ENCODE measurements at places on chromosomes 2 and 18.

GRCh38 chr18:22828171-22828570 lies 105.0 kb upstream of the RBBP8 start:
- no peak for DNase-seq
- no peaks in the 10 kb centered on the region for H3K36me3 ChIP-seq
- H3K27me3 ChIP-seq = no peaks in the 10 kb centered on the region
- H3K4me1 ChIP-seq = peaks cover 3% of the 10 kb centered on the region
- no peak overlapping the region for H3K27ac ChIP-seq

GRCh38 chr2:234821946-234822475 lies 129.8 kb upstream of the SH3BP4 start:
- no peaks in the 10 kb centered on the region for H3K4me1 ChIP-seq
- H3K27ac ChIP-seq = no peak overlapping the region
- no peaks in the 10 kb centered on the region for H3K27me3 ChIP-seq
- no peak for DNase-seq

GRCh38 chr18:30765247-30765646 lies 277.3 kb downstream of the DSC3 start:
- no peak overlapping the region for H3K27ac ChIP-seq
- peaks cover 4% of the 10 kb centered on the region for H3K4me1 ChIP-seq
- H3K4me3 ChIP-seq = no peak overlapping the region
- peaks cover 10% of the 10 kb centered on the region for H3K36me3 ChIP-seq

DNA sequence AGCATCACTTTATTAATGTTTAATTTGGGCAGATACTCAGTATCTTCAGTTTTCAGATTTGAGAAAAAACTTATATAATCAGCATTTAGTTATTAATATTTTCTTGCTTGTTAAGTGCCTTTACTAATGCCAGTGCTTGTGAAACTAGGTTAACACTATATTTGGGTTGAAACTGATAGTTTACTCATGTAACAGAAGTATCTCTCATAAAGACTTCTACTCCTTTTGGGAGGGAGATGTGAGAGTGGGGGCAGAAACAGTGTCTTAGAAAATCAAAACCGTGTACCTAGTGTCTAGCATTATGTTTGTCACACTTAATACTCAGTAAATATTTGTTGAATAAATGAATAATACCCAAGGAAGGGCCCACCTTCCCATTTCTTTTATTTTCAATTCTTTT lies 129.5 kb downstream of the MSTN start:
- no peaks in the 10 kb centered on the region for H3K36me3 ChIP-seq
- H3K27me3 ChIP-seq = no peaks in the 10 kb centered on the region
- no peak overlapping the region for H3K4me3 ChIP-seq
- no peak for DNase-seq
- no peak overlapping the region for H3K27ac ChIP-seq

DNA sequence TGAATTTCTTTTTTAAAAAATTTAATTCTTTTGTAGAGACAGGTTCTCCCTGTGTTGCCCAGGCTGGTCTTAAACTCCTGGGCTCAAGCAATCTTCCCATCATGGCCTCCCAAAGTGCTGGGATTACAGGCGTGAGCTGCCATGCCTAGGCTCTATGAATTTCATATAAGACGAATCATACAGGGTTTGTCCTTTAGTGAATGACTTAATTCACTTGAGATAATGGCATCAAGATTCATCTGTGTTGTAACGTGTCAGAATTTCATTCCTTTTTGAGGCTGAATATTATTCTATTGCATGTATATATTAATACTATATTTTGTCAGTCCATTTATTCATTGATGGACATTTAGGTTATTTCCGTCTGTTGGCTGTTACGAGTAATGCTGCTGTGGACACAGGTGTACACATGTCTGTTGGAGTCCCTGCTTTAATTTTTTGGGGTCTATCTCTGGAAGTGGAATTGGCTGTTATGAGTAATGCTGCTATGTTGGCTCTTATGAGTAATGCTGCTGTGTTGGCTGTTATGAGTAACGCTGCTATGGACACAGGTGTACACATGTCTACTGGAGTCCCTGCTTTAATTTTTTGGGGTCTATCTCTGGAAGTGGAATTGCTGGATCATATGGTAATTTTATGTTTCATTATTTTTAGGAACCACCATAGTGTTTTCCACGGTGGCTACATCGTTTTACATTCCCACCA lies 210.6 kb downstream of the CAMKMT start:
- no peaks in the 10 kb centered on the region for H3K27me3 ChIP-seq
- no peak overlapping the region for H3K4me3 ChIP-seq
- DNase-seq = no peak
- H3K27ac ChIP-seq = no peak overlapping the region

- no peak overlapping the region for H3K4me3 ChIP-seq
- no peaks in the 10 kb centered on the region for H3K36me3 ChIP-seq
- DNase-seq = no peak
- H3K27me3 ChIP-seq = no peaks in the 10 kb centered on the region
Observed at GRCh38 chr2:49577041-49577440, 422.7 kb upstream of the FSHR start.

- H3K27ac ChIP-seq = no peak overlapping the region
- DNase-seq = no peak
- no peaks in the 10 kb centered on the region for H3K36me3 ChIP-seq
- no peaks in the 10 kb centered on the region for H3K27me3 ChIP-seq
- H3K4me1 ChIP-seq = no peaks in the 10 kb centered on the region
Observed at GRCh38 chr2:162245061-162245460, 1.8 kb upstream of the FAP start.

DNA sequence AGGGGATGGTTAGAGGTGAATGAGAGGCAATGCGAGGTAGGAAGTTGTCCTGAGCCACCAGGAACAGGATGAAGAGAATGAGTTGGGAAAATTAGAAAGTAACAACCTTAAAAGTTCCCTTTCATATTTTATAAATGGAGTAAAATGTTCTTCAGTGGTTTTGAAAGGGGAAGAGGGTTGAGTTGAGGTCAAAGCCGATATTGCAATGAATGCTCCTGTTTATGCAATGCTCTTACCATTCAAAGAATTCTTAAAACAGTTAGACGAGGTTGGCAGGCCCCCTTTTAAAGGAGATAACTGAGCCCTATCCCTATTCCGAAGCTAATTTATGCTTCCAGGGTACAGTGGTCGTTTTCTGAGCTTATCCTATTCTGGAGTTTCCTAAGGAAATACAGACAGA lies 2110.3 kb upstream of the CELF4 start:
- DNase-seq = no peak
- no peaks in the 10 kb centered on the region for H3K36me3 ChIP-seq
- H3K27me3 ChIP-seq = no peaks in the 10 kb centered on the region
- no peaks in the 10 kb centered on the region for H3K4me1 ChIP-seq

DNA sequence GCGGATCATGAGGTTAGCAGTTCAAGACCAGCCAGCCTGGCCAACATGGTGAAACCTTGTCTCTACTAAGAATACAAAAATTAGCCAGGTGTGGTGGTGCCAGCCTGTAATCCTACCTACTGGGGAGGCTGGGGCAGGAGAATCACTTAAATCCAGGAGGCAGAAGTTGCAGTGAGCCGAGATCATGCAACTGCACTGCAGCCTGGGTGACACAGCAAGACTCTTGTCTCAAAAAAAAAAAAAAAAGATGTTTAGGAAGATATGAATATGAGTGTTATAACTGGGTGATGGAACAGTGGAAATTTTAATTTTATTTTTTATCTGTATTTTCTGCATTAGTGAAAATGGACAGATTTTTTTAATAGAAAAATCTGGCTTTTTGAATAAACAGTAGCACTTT lies 14.5 kb downstream of the MAPRE2 start:
- H3K27me3 ChIP-seq = no peaks in the 10 kb centered on the region
- no peak overlapping the region for H3K4me3 ChIP-seq
- no peak overlapping the region for H3K27ac ChIP-seq
- H3K36me3 ChIP-seq = no peaks in the 10 kb centered on the region
- DNase-seq = no peak

DNA sequence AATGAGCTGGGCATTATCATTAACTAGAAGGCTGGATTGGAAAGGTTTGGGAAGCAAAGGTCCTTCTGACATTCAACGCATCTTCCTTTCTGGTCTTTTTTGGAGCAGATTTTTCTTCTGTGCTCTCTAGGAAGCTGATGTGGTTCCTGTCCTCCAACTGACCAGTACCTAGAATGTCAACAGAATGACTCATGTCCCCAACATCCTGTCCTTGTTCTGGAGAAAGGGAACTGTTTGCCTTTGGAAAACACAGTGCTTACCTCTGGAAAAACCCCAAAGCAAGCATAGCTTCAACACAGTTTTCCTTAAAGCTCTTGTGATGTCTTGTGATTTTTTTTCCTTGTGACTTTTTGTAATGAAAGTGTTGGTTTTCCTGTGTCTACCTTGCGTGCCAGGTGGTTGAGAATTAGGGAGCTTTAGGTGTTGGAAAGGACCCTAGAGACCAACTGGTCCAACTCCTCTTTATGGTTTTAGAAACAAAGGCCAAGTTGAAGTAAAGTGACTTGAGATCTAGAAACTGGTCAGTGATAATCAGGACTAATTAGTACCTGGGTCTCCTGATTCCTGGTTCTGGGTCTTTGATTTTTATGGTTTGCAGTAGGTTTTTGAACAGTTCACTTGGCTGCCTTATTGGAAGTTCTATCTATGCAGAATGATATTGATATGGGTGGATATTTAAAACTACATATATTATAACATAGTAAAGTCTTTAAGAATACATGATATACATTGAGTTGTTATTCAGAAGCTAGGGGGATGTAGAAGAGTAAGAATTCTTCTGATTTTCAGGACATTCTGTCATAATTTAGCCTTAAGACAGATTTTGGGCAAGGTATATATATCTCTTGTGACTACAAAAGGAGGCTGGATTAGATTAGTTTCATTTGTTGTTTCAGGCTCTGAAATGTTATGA lies 70.5 kb downstream of the FMNL2 start:
- H3K36me3 ChIP-seq = no peaks in the 10 kb centered on the region
- no peak for DNase-seq
- no peaks in the 10 kb centered on the region for H3K27me3 ChIP-seq
- no peak overlapping the region for H3K4me3 ChIP-seq
- H3K4me1 ChIP-seq = peaks cover 9% of the 10 kb centered on the region
